Osteoblast (primary cell): ENCODE measurements at places on chromosomes 11 and 22.

DNA sequence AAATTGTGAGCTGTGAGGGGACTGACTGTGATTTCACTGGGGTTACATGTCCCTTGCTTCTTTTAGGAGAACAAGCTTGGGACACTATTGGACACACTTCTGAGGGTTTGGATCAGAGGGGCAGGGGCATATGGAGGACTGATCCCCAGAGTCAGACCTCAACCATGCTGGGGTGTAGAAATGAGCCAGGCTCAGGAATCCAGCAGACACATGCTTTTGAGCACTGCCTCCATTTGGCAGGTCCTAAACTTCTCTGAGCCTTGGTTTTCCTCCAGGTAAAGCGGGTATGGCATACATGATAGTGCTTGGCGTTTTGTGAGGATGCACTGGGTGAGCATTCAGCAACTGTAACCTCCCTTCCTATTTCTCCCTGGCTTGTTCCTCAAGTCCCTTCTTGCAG, 74.7 kb downstream of the ADAMTS15 start:
- DNase-seq, result no peak

GRCh38 chr22:30261134-30261533, 5.5 kb downstream of the OSM start:
- DNase-seq, result peak; percentile 85

DNA sequence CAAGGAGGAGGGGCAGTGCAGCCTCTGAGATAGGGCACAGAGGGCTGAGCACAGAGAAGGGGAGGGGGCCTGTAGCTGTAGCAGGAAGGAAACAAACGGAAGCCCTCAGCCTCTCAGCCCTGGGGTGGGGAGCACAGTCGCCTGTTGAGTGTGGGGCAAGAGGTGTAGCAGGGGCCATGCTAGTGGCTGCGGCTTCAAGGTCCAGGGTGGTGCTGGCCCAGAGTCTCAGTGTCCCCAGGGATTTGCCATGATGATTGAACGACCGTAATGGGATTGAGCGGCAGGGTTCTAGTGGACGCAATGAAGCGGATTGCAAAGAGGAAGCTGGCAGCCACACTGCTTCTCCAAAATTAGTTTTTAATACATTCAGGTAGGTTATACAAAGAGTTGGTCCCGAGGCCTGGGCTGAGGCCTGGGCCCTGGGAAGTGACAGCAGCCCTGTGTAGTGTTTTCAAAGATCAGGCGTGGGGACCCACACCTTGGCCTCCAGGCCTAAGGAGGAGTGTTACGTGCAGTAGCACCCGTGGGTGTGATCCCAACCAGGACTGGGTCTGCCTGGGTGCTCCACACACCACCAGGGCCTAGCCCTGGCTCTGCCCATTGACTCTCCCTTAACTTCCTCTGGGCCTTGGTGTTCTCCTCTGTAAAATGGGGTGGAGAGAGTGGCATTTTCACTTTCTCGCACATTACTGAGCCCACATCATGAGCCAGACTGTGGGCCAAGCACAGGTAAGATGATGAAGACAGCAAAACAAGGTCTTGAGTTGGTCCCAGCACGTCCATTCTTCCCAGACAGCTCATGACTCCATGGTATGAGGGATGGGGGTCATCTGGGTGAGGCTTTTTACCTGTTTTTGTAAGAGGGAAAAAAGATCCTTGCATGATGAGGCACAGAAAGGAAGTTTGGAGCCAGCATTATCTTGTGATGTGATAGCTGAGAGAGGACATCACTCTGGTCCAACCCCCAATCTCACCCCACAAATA, 13.1 kb downstream of the LRRC32 start:
- peak; percentile 76 for DNase-seq

DNA sequence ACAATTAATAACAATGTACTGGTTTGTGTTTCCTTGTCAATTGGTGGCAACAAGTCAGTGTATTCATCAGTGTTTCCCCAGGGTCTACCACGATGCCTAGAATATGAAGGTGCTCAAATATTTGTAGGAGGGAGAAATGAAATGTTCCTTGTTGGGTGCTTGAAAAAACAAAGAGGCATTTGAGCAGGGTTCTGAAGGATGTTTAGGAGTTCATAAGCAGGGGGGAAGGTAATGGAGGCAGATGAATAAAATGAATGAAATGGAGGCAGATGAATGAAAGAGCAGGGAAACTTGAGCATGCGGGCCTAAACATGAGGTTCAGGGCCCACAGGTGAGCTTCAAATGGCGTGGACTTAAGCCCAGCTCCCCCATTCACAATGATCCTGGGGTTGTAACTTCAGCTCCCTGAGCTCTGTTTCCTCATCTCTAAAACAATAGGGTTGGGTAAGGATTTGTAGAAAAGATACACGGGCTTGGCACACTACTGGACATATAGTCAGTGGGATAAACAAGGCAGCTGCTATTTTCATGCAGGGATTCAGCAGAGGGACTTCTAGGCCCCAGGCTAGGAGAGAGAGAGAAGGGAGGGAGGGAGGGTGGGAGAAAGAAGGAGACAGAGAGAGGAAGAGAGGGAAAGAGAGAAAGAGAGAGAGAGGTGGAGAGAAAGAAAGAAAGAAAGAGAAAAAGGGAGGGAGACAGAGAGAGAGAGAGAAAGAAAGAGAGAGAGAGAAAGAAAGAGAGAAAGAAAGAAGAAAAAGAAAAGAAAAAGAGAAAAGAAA, 73.7 kb downstream of the MN1 start:
- no peak for DNase-seq

DNA sequence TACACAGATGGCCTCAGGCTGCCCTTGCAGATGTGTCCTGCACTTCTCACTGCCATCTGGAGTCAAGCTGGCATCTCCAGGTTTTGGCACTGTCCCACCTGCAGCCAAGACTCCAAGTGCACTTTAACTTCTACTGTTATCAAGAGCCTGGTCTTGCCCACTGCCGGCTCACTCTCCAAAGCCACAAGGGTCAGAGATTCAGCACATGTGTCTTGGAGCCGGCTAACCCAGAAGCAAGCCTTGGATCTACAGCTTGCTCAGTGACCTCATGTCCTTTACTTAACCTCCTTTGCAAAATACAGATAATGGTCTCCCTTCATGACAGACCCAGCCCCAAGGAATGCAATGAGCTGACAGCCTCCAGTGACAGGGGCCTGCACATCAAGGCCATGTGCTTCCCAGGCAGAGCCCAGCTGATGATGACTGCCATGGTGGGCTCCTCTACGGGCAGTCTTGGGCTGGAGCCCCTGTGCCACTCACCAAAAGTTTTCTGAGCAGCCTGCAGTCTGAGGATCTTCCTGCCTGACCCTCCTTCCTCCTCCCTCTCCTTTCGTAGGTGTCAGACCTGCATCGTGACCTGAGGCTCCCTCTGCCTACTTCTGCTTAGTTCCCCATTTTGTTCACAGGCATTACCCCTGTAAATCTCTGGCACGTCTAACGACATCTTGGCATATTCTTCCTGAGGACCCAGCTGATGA, 9.0 kb downstream of the TP53AIP1 start:
- peak; percentile 35 for DNase-seq

DNA sequence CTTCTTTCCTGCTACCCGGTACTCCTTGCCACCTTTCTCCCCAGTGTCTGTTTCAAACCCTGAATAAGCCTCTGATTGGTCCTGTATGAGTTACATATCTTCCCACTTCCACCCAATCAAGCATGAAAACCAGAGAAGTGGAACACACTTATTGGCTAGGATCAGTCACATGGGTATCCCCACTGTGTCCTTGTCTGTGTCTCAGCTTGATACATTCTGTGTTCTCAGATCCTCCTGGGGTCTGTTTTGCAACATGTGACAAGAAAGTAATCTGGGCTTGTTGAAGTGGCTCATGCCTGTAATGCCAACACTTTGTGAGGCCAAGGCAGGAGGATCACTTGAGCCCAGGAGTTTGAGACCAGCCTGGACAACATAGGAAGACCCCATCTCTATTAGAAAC, 23.9 kb downstream of the MCHR1 start:
- no peak for DNase-seq

DNA sequence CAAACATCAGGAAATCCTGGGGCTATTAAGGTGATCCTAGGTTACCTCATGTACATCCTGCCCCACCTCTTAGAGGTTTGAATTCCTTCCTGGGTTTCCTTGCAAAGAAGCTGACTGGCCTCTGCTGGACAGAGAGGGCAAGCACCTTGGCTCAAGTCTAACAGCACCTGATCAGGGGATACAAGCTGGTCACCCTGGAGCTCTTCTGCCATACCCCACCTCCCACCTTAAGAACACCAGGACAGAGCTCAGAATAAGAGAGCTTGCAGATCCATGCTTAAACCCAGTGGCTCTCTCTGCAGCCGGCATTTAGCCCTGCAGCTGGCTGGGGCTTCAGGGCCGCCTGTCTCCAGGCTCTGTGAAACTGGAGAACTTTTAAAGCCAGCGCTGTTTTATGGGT, 386.6 kb upstream of the NARS2 start:
- peak; percentile 88 for DNase-seq

GRCh38 chr11:72924568-72925190, 110.5 kb downstream of the ATG16L2 start:
- peak; percentile 79 for DNase-seq

GRCh38 chr11:125376117-125376516, 119.9 kb downstream of the FEZ1 start:
- DNase-seq, result peak; percentile 79

DNA sequence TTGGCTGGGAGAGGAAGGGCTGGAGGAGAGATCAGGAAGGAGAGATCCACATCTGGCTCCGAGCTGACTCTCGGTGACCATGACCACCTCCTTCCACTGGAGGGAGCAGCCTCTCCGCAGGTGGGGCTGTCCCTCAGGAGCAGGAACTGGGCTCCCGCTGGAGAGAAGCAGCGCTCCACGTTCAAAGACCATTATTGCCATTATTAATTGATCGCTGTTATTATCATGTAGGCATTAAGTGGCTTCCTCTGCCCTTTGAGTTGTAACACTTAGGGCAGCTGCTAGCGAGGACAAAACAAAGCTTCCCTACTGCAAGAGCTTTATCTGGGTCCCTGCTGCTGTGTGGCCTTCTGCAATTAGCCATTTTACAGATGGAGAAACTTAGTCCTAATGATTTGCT, 251.9 kb downstream of the ST3GAL4 start:
- peak; percentile 94 for DNase-seq

DNA sequence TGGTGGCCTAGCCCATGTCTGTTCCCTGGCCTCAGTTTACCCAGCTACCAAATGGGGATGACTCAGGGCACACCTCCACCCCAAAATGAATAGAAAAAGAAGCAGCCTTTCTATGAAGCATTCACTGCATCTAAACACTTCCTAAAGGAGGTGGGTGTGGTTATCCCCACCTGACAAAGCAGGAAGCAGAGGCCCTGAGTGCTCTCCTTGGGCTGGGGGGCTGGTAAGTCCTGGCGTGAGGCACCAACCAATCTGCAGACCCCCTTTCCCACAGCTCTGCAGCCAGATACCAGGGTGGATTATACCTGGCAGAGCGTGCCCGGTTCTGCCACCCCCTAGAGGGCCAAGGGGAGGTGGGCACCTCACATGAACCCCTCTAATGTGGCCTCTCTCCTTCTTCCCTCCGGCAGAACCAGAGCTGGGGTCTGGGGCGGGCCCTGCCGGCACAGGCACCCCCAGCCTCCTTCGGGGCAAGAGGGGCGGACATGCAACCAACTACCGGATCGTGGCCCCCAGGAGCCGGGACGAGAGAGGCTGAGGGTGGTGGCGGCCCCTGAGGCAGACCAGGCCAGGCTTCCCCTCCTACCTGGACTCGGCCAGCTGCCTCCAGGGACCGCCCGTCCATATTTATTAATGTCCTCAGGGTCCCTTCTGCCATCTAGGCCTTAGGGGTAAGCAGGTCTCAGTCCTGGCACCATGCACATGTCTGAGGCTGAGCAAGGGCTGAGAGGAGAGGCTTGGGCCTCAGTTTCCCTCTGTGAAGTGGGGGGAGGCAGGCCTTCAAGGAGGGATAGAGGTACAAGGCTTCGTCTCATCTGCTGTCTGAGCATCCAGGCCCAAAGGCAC, 9.2 kb downstream of the RHBDD3 start:
- peak; percentile 58 for DNase-seq

- DNase-seq, result peak; percentile 73
Observed at GRCh38 chr11:47400768-47401279, 7.6 kb upstream of the SLC39A13 start.

DNA sequence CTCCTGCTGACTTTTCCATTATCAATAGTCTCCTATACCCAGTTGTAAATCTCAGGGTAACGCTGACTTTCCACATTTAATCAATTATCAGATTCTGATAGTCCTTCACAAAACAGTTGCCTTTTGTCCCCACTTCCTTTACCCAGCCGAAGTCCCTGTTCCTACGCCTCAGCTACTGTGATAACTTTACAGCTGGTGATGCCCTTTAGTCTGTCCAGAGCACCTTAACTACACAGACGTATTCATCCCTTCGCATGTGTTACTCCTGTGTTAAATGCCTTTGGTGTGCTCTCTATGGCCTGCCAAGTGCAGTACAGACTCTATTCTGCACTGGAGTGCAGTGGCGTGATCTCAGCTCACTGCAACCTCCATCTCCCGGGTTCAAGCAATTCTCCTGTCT, 20.2 kb downstream of the SSH3 start:
- no peak for DNase-seq

- no peak for DNase-seq
Observed at GRCh38 chr22:27836181-27836580, 34.6 kb upstream of the MN1 start.

DNA sequence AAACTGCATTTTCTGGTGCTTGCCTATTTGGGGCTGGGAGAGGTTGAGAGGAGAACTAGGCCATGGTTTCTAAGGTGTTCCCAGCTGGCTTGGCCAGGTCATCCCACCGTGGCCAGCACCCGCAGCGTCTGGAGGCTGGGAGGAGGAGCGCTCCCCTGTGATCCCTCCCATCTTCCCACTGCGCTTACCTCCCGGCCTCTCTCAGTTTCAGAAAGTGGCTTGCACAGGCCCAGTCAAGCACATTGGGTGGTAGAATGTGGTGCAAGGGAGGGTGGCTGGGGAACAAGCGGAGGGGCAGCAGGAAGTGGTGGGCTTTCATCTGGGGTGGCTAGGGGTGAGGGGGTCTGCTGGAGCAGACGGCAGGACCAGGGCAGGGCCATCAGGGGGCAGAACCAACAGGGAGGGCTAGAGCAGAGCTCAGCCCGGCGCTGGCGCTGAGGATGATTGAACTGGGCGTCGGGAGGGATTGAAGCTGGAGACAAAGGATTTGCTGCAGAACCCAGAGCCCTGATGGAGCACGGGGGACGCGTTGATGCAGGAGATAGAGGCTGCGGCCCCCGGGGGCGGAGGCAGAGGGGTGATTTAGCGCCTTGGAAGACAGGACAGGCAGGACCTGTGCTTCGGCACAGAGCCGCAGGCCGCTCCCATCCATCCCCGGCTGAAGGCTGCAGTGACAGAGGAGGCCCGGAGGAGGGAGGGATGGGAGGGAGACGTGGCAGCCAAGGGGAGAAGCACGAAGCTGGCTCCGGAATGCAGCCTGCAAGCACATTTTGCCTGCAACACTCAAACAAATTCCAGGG, 76.0 kb downstream of the TRIM29 start:
- no peak for DNase-seq

DNA sequence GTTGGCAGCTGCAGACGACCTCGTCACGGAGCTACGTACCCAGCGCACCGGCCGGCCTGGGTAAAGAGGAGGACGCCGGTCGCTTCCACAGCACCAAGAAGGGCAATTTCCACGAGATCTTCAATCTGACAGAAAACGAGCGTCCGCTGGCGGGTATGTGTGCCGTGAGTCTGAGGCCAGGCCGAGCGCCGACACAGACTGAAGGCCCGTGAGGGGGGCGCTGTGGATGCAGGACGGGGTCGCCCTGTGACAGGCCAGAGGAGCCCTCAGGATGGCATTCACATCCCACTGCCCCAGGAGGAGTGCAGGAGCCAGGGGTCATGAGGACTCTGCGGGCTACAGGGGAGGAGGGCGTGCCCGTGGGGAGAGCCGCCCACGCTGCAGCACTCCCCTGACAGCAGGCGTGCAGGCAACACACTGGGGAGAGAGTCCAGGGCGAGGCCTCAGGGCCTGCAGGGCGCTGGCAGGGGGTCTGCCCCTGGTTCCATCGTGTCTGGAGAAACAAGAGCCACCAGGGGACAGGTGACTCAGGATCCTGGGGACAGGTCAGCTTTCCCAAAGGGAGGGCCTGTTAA, 53.6 kb downstream of the GRAMD4 start:
- no peak for DNase-seq
